ENCODE measurements at places on chromosomes 4 and X. TPM values are rescaled to one million over a fixed set of nuclear protein-coding genes. Genes with fewer than 3 reads are reported as not detected.

DNA sequence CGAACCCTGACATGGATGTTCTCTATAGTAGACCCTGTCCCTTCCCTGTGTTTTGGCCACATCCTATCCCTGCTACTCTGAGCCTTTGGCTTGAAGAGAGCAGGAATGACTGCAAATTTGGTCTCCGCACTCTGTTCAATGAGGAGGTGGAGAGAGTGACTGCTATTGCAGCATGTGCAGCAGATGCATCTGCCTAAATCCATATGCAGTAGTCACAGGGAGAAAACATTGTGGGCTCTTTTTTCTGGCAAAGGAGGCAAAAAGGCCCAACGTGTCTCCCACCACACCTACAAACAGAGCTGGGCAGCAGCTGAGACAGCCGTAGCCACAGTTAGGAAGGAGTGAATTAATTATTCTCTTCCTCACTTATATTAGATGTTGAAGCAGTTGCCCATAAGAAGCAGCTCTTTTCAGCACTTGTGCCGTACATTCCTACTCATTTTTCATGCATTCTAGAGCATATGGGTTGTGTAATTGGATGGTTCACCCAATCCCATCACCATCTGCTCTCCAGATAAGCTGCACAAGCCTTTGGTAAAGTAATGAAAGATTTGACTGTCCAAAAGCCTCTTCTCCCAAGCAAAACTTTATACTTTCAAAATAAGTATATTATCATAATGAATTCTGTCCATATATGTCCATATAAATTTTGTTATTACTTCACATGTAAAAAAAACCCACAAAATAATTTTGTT lies 147.9 kb upstream of the FAM47A start:
- no peaks in the 10 kb centered on the region for H3K27me3 ChIP-seq
- no peak for DNase-seq
- no peaks in the 10 kb centered on the region for H3K36me3 ChIP-seq
- H3K4me1 ChIP-seq: no peaks in the 10 kb centered on the region

MSMO1 gene
- 43.2 TPM for total RNA-seq

SLC10A4 gene
- not detected for total RNA-seq

GRCh38 chrX:49064303-49064702 lies 5.5 kb downstream of the CCDC120 start:
- DNase-seq: no peak
- H3K36me3 ChIP-seq: no peaks in the 10 kb centered on the region
- no peak overlapping the region for H3K27ac ChIP-seq
- no peaks in the 10 kb centered on the region for H3K27me3 ChIP-seq
- H3K4me3 ChIP-seq: no peak overlapping the region

GRCh38 chrX:39226251-39226650 lies 425.0 kb downstream of the MID1IP1 start:
- H3K4me3 ChIP-seq: no peak overlapping the region
- H3K36me3 ChIP-seq: no peaks in the 10 kb centered on the region
- peaks cover 3% of the 10 kb centered on the region for H3K4me1 ChIP-seq
- H3K27me3 ChIP-seq: peaks cover 1% of the 10 kb centered on the region
- no peak overlapping the region for H3K27ac ChIP-seq

DUX4 gene
- total RNA-seq: not detected

DNA sequence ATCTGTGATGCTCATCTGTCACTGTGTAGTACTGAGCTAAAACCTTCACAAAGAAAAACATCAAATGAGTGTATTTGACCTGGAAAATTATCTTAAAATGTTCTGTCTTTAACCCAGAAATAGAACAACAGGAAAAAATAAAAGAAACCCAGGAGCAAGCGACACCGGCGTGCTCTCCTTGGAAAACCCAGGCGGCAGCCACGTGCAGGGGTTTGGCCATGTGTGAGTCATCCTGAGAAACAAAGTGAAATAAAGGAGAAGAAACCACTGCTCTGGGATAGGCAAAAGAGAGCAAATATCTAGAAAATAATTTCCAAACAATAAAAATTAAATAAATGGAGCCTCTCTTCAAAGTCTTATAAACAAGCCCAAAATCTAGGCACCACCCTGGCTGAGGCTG lies 20.0 kb upstream of the TMEM128 start:
- no peak for DNase-seq
- peak overlapping the region; percentile 72 for H3K27ac ChIP-seq
- peaks cover 45% of the 10 kb centered on the region for H3K36me3 ChIP-seq
- H3K4me3 ChIP-seq: no peak overlapping the region
- peaks cover 24% of the 10 kb centered on the region for H3K4me1 ChIP-seq

- H3K4me1 ChIP-seq: no peaks in the 10 kb centered on the region
- DNase-seq: no peak
- no peaks in the 10 kb centered on the region for H3K36me3 ChIP-seq
- H3K27ac ChIP-seq: no peak overlapping the region
- H3K4me3 ChIP-seq: no peak overlapping the region
Observed at GRCh38 chrX:15998350-15998749, 125.0 kb upstream of the GRPR start.

GRCh38 chr4:59057804-59058203 lies 1947.6 kb upstream of the IGFBP7 start:
- no peak for DNase-seq
- no peaks in the 10 kb centered on the region for H3K27me3 ChIP-seq
- no peaks in the 10 kb centered on the region for H3K4me1 ChIP-seq
- H3K36me3 ChIP-seq: no peaks in the 10 kb centered on the region

FGFRL1 gene
- total RNA-seq: 16.2 TPM

DNA sequence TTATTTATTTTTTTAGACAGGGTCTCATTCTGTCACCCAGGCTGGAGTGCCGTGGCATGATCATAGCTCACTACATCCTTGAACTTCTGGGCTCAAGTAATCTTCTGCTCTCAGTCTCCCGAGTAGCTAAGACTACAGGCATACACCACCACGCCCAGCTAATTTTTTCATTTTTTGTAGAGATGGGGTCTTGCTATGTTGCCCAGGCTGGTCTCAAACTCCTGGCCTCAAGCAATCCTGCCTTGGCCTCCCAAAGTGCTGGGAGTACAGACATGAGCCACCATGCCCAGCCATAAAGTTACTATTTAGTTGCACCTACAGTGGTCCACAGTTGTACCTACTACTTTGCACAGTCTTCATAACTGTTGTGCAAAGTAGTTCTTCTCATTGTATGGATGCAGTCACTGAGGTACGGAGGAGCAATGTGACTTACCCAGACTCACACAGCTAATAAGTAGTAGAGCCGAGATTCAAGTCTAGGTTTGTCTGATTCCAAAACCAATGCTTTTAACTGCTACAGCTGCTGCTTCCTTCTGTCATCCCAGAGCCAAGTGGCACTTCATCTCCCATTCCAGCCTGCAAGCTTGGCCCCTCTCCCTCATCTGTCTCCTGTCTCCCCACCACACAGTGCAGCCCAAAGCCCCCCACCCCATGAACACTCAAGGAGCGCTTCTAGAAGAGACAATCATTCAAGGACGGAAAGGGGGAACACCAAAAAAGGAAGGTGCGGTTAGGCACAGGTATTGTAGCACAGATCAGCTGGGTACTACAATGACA lies 24.0 kb upstream of the IQSEC2 start:
- no peaks in the 10 kb centered on the region for H3K36me3 ChIP-seq
- H3K4me3 ChIP-seq: no peak overlapping the region
- DNase-seq: no peak

- H3K36me3 ChIP-seq: no peaks in the 10 kb centered on the region
- no peak for DNase-seq
- H3K4me3 ChIP-seq: no peak overlapping the region
- no peaks in the 10 kb centered on the region for H3K4me1 ChIP-seq
- H3K27me3 ChIP-seq: no peaks in the 10 kb centered on the region
Observed at GRCh38 chr4:110967936-110968335, 345.1 kb upstream of the PITX2 start.

PARM1 gene
- 0.07 TPM for total RNA-seq

ERAS gene
- not detected for total RNA-seq

- peaks cover 42% of the 10 kb centered on the region for H3K4me1 ChIP-seq
- no peak overlapping the region for H3K4me3 ChIP-seq
- no peak overlapping the region for H3K27ac ChIP-seq
Observed at GRCh38 chr4:152431784-152432183, 104.1 kb downstream of the FBXW7 start.

- H3K4me3 ChIP-seq: no peak overlapping the region
- H3K4me1 ChIP-seq: no peaks in the 10 kb centered on the region
- no peaks in the 10 kb centered on the region for H3K36me3 ChIP-seq
- no peaks in the 10 kb centered on the region for H3K27me3 ChIP-seq
- no peak overlapping the region for H3K27ac ChIP-seq
- DNase-seq: no peak
Observed at GRCh38 chr4:8343967-8344331, 74.4 kb downstream of the HTRA3 start.

- no peak overlapping the region for H3K27ac ChIP-seq
- no peak overlapping the region for H3K4me3 ChIP-seq
- no peaks in the 10 kb centered on the region for H3K27me3 ChIP-seq
- H3K4me1 ChIP-seq: no peaks in the 10 kb centered on the region
- no peak for DNase-seq
Observed at GRCh38 chrX:28946846-28947245, 359.6 kb downstream of the IL1RAPL1 start.

DNA sequence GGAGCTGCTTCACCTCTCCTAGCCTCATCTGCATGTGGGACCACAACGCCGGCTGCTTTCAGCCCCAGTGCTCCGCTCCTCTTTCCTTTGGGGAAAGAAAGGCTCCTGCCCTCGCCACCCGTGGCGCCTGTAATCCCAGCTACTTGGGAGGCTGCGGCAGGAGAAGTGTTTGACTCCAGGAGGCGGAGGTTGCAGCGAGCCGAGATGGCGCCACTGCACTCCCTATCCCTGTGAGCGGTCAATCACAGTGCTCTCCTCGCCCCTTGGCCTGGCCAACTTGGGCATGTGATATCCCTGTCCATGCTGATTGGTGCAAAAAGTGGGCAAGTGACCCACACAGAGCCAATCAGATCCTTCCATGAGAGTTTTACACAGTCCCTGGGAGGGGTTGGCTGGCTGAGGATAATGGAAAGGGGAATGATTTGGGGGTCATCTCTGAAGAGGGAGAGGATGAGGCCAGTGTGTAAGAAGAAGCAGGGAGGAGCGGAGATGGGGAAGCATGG lies 56.2 kb downstream of the WFS1 start:
- no peak overlapping the region for H3K27ac ChIP-seq
- no peak overlapping the region for H3K4me3 ChIP-seq
- H3K27me3 ChIP-seq: peaks cover 24% of the 10 kb centered on the region
- peaks cover under 1% of the 10 kb centered on the region for H3K4me1 ChIP-seq

MAGEA11 gene
- not detected for total RNA-seq

ARMCX2 gene
- total RNA-seq: 19.4 TPM

DNASE1L1 gene
- 9.4 TPM for total RNA-seq
